Ovary (tissue), 10 donors: ENCODE measurements at places on chromosomes 7 and 10.

DNA sequence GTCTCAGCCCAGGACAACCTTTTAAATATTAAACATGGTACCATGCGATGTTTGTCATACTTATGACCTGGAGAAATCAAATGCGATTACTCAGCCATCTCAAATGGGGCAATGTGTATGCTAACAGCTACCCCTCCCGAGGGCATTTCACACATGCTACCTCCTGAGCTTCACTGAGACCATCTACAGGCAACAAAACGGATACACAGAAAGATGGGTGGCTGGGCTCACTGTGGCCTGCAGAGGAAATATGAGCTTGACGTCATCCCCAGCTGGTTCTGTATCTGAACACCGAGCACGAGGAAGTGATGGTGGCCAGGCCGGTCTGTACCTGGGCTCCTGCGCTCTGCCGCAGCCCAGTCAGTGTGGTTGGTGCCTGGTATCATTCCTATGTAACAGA, 374.3 kb downstream of the RPS24 start:
- no peak overlapping the region for H3K4me3 ChIP-seq
- H3K27me3 ChIP-seq, result no peaks in the 10 kb centered on the region
- H3K36me3 ChIP-seq, result no peaks in the 10 kb centered on the region
- peaks cover 23% of the 10 kb centered on the region for H3K4me1 ChIP-seq

- H3K4me3 ChIP-seq, result no peak overlapping the region
- no peaks in the 10 kb centered on the region for H3K36me3 ChIP-seq
- H3K27ac ChIP-seq, result no peak overlapping the region
- no peaks in the 10 kb centered on the region for H3K4me1 ChIP-seq
Observed at GRCh38 chr7:114554781-114555537, 140.3 kb downstream of the FOXP2 start.

DNA sequence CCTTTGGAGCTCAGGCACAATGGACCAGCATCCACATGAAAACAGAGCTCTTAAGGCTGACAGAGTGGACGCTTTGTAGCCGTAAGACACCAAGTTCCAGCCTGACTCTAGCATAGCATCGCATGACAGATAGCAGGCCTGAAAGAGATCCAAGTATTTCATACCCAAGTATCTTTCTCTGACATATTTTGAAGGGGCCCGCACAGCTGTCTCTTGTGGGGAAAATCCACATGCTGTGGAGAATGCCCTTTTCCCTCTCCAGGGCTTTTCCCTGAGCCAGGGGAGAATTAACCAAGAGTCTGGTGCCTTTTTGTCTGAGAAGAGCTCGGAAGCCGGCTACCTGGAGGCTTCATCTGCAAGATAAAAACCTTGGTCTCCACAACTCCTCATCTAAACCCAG, 51.0 kb downstream of the CFAP46 start:
- H3K4me3 ChIP-seq, result no peak overlapping the region
- no peak for DNase-seq
- H3K27me3 ChIP-seq, result no peaks in the 10 kb centered on the region
- H3K27ac ChIP-seq, result no peak overlapping the region
- no peaks in the 10 kb centered on the region for H3K4me1 ChIP-seq

- peaks cover 2% of the 10 kb centered on the region for H3K4me1 ChIP-seq
- H3K27ac ChIP-seq, result no peak overlapping the region
- H3K27me3 ChIP-seq, result no peaks in the 10 kb centered on the region
- H3K4me3 ChIP-seq, result no peak overlapping the region
- no peak for DNase-seq
- H3K36me3 ChIP-seq, result no peaks in the 10 kb centered on the region
Observed at GRCh38 chr10:11294831-11295450, 277.3 kb downstream of the CELF2 start.

DNA sequence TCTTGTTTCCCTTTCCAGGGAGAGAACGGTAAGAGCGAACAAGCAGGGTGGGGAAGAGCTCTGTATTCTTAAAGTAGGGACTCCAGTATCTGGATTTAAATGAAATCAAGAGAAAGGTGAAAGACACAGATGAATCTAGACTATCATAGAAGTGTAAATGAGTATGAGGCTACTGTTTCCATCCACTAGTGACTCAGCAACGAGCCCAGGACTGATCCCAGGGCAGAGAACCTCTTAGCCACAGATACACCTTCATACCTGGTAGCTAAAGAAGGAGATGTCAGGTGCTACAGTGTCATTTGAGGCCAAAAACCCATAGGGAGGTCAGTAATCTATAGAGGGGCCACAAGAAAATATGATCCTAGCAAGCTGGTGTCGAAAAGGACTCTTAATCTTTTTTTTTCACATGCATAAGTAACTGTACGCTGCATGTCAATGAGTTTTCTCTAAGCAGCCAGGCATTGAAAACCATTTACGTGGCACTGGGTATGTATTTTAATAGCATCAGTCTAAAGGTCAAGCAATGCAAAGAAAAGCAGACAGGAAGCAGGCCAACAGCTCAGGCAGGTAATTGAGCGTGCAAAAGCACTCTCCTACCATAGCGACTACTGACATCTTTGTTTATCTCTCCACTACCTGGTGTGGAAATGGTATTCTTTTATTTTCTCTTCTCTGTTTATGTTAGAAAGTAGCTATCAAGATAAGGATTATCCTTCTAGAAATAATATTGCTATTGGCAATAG, 91.5 kb upstream of the EGR2 start:
- no peak overlapping the region for H3K27ac ChIP-seq
- no peak overlapping the region for H3K4me3 ChIP-seq
- no peaks in the 10 kb centered on the region for H3K27me3 ChIP-seq
- no peaks in the 10 kb centered on the region for H3K4me1 ChIP-seq
- DNase-seq, result no peak
- H3K36me3 ChIP-seq, result no peaks in the 10 kb centered on the region

DNA sequence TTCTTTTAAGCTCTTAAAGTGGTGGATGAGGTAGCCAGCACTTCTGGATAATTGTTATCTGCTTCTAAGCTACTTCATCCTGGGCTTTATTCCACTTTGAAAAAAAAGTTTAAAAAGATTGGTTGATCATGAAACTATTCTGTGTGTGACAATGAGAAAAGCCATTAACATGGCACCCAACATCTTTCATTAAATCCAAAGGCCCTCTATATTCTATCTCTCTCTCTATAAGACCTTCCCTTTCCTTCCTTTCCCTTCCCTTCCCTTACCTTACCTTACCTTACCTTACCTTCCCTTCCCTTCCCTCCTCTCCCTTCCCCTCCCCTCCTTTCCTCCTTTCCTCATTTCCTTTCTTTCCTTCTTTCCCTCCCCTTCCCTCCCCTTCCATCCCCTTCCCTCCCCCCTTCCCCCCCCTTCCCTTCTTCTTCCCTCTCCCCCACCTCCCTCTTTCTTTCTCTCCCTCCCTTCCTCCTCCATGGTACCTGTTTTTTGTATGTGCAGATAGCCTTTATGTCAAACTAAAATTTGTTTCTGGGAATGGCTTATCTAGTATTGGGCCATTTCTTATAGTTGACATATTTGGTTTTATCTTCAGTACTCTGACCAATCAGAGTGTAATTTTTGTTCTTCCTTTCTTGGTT, 218.7 kb downstream of the DKK1 start:
- no peaks in the 10 kb centered on the region for H3K36me3 ChIP-seq
- no peak overlapping the region for H3K27ac ChIP-seq
- no peak overlapping the region for H3K4me3 ChIP-seq
- DNase-seq, result no peak

DNA sequence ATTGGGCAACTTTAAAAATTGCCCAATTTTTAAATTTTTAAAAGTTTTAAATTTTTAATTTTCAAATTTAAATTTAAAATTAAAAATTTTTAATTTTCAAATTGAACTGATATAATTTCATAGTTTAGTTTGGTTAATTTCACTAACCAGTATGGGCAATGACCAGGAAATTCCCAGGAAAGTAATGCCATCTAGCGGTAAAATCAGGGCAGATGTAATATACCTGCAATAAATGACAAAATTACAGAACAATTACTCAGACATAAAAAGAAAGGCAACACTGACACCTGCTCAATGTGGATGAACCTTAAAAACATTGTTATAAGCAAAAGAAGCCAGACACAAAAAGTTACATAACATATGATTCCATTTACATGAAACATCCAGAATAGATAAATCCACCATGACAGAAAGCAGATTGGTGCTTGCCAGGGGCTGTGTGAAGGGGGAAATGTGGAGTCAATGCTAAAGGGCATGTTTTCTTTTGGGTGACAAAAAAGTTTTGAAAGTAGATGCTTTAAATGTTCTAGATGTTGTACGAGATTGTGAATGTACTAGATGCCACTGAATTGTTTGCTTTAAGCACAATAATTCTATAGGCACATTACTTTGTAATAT, 28.6 kb upstream of the SLC16A12 start:
- no peak overlapping the region for H3K27ac ChIP-seq
- no peaks in the 10 kb centered on the region for H3K36me3 ChIP-seq
- H3K4me1 ChIP-seq, result peaks cover 2% of the 10 kb centered on the region
- H3K27me3 ChIP-seq, result no peaks in the 10 kb centered on the region
- no peak overlapping the region for H3K4me3 ChIP-seq

DNA sequence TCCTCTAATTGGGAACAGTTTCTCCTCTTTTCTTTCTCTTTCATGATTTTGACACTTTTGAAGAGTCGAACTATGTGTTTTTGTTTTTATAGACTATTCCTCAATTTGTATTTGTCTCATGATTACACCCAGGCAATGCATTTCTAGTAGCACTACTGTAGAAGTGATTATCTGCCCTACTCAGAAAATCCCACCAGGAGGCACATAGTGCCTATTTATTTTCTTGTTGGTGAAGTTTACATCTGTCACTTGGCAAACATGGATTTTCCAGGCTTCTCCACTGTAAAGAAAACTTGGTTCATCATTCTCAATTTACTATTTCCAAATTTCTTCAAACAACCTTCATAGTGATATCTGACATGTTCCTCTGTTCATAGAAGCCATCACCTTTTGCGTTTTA, 893.9 kb downstream of the CCSER2 start:
- no peak overlapping the region for H3K27ac ChIP-seq
- no peak for DNase-seq
- no peaks in the 10 kb centered on the region for H3K4me1 ChIP-seq
- H3K36me3 ChIP-seq, result no peaks in the 10 kb centered on the region
- H3K27me3 ChIP-seq, result no peaks in the 10 kb centered on the region

- peaks cover 14% of the 10 kb centered on the region for H3K4me1 ChIP-seq
- no peaks in the 10 kb centered on the region for H3K27me3 ChIP-seq
- no peak overlapping the region for H3K4me3 ChIP-seq
- no peaks in the 10 kb centered on the region for H3K36me3 ChIP-seq
Observed at GRCh38 chr10:12975906-12976305, 25.6 kb downstream of the CCDC3 start.

GRCh38 chr10:373015-373414, 237.8 kb downstream of the ZMYND11 start:
- H3K4me1 ChIP-seq, result no peaks in the 10 kb centered on the region
- DNase-seq, result no peak
- H3K27ac ChIP-seq, result no peak overlapping the region
- H3K27me3 ChIP-seq, result no peaks in the 10 kb centered on the region
- no peaks in the 10 kb centered on the region for H3K36me3 ChIP-seq
